ENCODE measurements at places on chromosomes 3 and 15.

GRCh38 chr3:104908761-104909160 lies 457.9 kb upstream of the ALCAM start:
- no peak for DNase-seq

GRCh38 chr3:59245300-59245858 lies 195.6 kb upstream of the CFAP20DC start:
- no peak for DNase-seq

GRCh38 chr15:47620960-47621681 lies 96.2 kb upstream of the SEMA6D start:
- DNase-seq, result no peak

- DNase-seq, result no peak
Observed at GRCh38 chr15:100141311-100142001, 200.3 kb downstream of the ADAMTS17 start.

Data from T-helper 1 cell (primary cell).